CD4-positive, alpha-beta T cell (primary cell): ENCODE measurements at places on chromosomes 1 and 21. TPM values are rescaled to one million over a fixed set of nuclear protein-coding genes. Genes with fewer than 3 reads are reported as not detected.
A peak's percentile ranks its signal among the peaks of the same experiment; 100 is the strongest.

The TMEM59 gene
- total RNA-seq: 128 TPM

The LEFTY1 gene
- total RNA-seq: not detected

The SYDE2 gene
- 6.4 TPM for total RNA-seq

The MX1 gene
- total RNA-seq: 86.3 TPM

The LCE2A gene
- total RNA-seq: not detected

DNA sequence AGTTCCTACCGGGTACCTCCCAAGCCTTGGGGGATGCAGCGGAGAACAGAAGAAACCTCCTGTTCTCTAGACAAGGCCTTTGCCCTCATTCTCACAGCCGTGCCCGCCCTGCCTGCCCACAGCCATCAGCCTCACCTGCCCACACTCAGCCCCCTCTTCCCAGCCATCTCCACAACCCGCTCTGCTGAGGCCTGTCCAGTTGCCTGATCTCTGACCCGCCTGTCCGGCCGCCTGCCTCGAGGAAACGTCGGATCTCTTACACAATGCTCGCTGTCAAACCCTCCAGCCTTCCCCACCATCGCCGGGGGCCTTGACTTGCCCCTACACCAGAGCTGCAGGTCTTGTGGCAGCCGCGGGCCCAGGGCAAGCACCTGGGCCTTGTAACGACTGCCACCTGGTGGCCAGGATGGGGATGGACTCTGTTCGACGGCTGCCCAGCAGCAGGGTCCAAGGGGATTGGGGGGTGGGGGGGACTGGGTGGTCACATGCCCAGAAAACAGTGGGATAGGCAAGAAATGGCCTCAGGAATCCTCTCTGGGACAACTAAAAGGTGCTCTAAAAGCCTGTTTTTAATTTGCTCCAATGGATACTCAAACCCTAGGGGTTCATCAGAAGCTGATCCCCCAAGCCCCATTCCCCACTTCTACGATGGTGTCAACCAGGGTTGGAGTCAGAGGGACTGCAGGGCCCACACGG is 31.0 kb downstream of the SLC45A1 start:
- DNase-seq: peak; percentile 84

- DNase-seq: no peak
These were observed 47.2 kb upstream of the CAPZB start for GRCh38 chr1:19532519-19532918.

- DNase-seq: no peak
These were observed 659.1 kb downstream of the MRPL39 start for GRCh38 chr21:24948186-24948585.

DNA sequence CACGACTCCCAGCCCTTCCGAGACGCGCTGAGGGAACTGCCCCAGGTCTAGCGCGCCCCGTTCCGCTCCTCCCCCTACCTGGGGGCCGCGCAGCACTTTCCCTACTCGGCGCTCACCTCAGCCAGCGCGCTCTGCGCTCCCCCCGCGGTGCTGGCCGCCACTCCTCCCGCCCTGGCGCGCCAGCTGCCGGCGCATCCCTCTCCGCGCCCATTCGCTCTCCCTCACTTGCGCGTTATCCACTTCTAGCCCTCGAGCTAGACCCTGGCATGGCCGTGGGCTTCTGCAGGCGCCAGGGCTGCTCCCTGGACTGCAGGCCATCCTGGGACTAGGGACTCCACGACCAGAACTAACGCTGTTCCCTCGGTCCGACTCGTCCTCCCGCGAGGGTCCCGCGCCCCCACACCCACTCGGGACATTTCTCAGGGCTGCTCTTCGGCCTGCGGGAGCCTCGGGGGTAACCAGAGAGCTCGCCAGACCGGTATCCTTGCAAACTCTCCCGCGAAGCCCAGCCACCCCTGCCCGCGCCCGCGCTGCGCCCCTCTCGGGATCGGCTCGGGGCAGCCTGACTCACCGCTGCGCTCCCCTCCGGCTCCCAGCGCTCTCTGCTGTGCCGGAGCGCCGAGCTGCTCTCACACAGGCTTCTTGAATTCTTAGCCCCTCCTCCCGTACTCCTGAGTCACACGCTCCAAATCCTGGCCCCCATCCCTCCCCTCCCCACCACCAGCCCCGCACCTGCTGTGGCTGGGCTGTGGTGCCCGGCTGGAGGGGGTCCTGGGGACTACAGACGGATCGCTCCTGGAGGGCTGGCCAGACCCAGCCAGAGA is at the start of gene NGF:
TSS of gene NGF (minus strand) at position 617 of the 824 bp plus-strand sequence. CDS start 51,454 bp downstream, outside the sequence.
- DNase-seq: no peak

GRCh38 chr1:14259191-14259757 is 339.2 kb upstream of the KAZN start:
- no peak for DNase-seq

DNA sequence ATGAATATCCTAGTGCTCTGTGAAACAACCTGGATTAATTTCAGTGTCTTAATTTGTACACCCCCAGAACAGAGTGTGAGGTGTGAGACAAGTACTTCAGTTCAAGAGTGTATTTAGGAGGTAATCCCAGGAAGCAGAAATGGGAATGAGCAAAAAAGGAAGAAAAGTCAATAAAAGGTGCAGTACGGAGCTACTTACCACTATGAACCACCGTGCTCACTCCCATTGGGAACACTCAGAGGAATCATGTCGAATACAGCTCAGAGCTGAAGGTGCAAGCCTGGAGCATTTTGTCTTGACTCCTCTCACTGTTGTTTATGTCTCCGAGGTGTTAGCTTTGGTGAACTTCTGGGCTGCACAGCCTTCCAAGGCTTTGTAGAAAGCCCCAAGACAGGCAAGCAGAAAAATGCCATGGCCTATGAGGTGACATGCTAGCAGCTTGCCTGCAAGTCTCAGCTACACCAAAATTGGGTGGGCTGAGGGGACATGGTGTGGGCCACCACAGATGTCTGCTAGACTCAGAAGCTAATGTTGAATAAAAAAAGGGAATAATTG is 7.4 kb upstream of the SVBP start:
- DNase-seq: no peak

DNA sequence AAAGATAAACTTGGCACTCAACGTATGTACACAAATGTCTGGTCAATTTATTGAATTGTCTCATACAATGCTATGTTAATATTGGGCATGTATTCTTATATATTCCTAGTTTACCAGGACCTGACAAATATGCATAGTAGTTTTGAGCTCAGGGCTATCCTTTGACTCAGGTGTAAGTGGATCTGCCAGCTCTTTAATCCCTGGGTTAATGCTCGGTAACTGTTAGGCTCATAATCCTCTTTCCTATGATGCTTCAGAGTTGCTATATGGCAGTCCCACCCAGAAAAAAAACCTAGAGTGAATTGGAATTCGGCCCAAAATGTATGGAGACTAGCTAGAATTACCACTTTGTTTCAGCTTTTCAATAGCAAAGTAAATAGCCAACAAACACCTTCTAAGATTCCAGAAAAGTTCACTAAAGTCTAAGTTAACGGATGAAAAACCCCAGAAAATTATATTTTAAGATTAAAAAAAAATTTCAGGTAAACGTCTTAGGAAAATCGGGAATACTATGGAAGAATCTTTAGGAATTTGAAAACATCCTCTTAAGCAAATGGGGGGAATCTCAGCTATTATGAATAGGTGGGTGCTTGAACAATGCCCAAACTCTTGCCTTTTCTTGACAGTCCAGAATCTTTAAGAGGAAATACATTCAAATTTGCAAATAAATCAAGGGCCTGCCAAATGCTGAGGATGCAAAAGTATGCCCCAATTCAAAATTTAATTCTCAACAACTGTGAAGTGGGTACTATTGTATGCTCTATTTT is 10.9 kb downstream of the H3-3A start:
- DNase-seq: no peak
